Effector CD8-positive, alpha-beta T cell (primary cell): ENCODE measurements at places on chromosomes 4 and X.

DNA sequence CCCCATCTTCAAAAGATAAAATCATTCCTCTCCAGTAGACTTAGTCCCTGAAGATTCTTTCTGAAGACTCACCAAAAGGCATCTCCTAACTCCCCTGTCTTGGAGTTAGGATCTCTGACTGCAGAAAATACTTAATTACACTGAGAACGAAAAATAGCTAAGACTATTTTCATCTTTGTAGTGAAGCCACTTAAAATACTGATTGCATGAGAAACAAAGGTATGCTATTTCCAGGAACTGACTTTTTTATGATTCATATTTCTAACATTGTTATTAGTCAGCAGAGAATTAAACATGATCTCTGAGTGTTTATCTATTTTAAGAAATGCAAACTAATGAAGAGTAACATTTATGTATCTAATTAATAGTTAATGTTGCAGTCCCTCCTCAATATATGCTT, 71.8 kb upstream of the NR3C2 start:
- DNase-seq = no peak

DNA sequence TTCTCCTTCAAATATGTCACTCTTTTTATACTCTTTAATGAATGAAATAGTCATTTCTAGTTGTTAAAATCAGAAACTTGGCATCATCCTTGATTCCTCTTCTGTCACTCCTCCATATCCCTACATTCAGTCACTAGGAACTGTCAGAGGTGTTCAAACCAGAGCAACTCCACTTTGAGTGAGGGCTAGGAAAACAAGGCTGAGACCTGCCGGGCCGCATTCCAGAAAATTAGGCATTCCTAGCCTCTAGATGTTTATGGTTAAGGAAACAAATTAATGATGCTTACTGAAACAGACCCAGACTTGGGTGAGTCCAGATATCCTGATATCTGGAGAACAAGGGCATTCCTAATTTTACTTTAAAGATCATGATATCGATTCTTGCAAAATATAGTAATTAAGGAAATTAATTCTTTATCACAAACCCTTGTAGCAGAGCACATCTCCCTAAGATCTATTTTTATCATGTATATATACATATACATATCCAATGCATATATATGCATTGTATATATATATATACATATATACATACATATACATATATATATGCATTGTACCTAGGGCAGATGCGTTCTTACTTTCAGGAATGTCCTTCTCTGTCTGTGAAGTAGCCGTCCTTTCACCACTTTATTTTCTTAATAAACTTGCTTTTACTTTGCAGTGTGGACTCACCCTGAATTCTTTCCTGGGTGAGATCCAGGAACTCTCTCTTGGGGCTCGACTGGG, 98.4 kb upstream of the GC start:
- DNase-seq = no peak

GRCh38 chr4:16480011-16480410, 253.7 kb upstream of the TAPT1 start:
- DNase-seq = no peak

- DNase-seq = no peak
Observed at GRCh38 chrX:131944936-131945902, 77.9 kb upstream of the STK26 start.

DNA sequence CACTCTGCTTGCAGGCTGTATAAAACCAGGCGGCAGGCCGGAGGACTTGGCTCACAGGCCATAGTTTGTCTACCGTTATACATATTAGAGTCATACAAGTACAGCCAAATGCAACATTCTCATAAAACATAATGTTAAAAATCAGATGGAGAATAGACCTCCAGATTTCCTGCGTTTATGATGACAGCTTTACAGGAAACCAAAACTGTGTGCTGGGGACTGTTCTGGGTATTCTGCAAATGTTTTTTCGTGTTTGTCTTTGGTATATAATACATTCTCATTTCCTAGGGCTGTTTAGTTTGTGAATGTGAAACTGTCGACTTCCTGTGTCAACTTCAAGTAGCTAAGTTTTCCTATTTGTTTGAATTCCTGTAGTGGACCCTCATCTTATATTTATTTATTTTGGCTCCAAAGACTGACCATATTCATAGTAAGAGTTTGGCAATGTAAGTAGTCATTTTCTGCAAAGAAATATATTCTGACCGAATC, 79.5 kb upstream of the FAM9C start:
- no peak for DNase-seq
